Activated T-cell treated with anti-CD3 and anti-CD28 coated beads, Interleukin-2, amount 50 U/mL, for 72 hours (primary cell): ENCODE measurements at places on chromosomes 12 and 14. TPM values are rescaled to one million over a fixed set of nuclear protein-coding genes. Genes with fewer than 3 reads are reported as not detected.

The CPNE6 gene
- 0.14 TPM for total RNA-seq

The HOXC4 gene
- 1.1 TPM for total RNA-seq

The PIWIL1 gene
- total RNA-seq: not detected

The TAS2R8 gene
- total RNA-seq: not detected

The C12orf54 gene
- total RNA-seq: 0.77 TPM

The LRRC10 gene
- total RNA-seq: not detected

The DTX1 gene
- 18.0 TPM for total RNA-seq

DNA sequence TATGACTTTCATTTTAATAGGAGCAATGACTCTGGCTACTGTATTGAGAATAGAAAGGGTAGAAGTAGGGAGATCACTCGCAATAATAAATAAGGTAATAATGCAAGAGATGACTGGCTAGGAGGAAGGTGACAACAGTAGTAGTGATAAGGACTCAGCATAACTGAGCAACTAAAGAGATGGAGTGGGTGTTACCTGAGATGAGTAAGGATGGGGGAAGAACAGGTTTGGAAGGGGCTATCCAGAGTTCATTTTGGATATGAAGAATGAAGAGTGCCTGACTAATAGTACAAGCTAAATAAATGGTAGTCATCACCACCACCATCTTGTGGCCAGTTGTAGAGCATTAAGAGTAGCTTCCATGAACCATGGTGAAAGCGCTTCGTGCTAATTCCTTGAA is 101.1 kb downstream of the RPS6KA5 start:
- DNase-seq: no peak

GRCh38 chr12:120109570-120110267 is 6.8 kb downstream of the RAB35 start:
- DNase-seq: no peak

DNA sequence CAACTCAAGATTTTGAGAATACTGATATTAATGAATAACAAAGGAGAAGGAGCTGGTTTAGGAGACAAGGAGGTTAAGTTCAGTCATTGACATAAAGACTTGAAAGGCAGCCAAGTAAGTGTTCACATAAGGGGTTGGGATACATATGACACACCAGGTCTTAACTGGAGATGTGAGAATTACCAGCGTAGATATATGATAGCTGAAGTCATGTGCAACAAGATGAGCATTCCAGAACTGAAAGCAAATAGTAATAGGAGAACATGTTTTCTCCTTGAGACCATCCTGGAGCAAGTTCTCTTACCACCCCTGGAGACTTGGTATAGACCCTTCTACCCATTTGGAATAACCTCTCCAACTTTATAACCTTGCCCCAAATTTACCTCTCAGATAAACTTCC is 43.3 kb upstream of the NPFF start:
- no peak for DNase-seq

- peak; percentile 73 for DNase-seq
Measured at GRCh38 chr12:795305-795704, 42.9 kb downstream of the WNK1 start.

DNA sequence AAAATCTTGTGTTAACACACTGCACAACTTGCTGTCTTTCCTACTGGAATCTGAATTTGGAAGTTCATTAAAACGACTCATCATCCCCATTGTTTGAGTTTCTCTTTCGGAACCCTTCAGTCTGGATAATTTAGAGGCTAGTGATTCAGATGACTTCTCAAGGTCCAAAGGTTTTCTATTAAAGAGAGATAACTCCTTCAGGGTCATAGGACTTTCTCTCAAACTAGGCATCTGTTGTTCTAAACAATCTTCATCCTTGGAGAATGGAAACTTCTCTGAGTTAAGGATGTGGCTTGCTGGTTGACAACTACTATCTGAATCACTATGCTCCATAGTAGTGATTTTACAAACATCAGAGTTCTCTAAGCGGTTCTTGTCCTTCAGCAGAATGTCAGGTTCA is 4.4 kb downstream of the MLH3 start:
- no peak for DNase-seq

DNA sequence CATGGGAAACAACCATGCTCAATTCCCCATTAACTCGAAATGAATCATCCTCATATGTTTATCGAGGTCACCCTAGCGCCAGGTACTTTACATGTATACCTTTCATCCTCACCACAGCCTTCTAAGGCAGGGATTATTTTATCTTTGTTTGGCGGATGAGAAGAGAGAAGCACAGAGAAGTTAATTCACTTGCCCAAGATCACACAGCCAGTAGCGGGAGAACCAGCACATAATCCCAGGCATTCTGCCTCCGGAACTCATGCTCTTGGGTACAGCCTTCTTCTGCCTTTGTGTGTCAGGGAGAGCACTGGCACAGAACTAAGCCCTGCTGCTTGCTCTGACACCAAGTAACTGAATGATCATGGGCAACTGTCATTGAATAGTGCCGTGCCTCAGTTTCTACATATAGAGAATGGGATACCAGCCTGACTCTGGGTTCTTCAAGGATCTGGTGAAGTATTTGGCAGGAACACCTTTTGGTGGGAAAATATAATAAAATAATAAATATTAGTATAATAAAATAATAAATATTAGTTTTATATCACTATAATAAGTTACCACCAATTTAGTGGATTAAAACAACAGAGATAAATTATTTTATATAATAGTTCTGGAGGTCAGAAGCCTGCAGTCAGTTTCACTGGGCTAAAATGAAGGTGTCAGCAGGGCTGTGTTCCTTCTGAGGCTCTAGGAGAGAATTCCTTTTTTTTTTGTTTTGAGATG is 220.9 kb downstream of the AACS start:
- no peak for DNase-seq

DNA sequence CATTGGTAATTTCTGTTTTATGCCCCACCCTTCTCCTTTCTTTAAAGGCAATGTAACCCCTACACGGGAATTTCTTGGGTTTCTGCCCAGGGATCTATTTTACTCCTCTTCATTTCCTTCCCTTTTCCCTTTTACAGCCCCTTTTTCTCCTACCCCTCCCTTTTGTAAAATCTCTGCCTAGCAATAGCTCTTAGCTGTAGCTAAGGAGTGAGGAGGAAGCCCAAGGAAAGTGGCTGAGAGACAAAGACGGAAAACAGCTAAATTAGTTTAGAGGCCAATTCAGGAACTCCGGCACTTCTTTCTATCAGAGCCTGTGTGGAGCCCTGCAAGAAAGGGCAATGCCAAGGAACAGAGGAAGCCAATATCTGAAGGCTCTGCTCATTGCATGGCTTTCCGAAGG is 40.3 kb downstream of the SOCS2 start:
- no peak for DNase-seq
